Substantia nigra (tissue), 51 donors: ENCODE measurements at places on chromosomes 2 and 18.

DNA sequence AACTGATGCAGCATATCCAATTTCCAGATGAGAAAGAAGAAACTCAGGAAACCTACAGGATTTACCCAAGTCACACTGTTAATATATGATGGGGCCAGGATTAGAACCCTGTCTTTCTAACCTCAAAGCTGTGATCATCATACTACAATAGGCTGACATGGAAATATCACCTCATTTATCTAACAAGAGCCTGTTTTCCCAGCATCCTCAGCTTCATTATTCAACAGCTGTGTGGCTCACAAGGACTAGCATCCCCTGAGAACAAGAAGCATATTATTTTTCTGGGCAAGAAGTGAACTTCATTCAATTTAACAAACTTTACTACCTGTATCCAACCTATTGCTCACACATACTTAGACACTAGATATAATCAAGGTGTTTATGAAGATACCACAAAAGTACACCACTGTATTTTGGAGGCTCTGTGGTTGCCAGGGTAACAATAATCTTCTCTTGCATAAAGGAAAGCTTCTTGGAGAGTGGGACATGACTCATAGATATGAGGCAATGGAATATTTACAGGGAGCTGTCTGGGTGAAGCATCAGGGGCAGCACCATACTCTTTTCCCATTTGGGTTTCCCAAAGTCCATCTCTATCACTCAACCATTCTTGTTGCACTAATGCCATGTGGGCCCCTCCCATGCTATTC, 218.2 kb downstream of the RAD51AP2 start:
- DNase-seq: no peak

GRCh38 chr2:115234186-115234585, 791.7 kb downstream of the DPP10 start:
- DNase-seq: no peak

GRCh38 chr18:63834471-63835113, 52.9 kb upstream of the SERPINB2 start:
- DNase-seq: no peak

DNA sequence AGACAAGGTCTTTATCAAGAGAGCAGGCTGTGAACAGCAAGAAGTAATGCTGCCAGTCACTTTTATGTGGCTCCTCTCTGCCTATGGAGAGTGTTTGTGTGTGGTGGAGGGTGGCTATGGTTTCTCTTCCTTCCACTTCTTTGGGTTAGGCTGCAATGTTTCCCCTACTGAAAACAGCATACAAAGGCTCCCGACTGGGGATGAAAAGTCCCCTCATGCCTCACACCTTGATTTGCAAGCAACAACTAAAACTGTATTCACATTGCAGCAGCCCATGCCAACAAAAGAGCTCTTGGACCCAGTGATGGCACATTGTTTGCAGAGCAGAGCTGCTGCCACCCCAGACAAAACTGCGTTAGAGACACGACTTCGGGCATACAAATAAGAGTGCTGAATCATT, 301.6 kb downstream of the SLC8A1 start:
- DNase-seq: no peak

- no peak for DNase-seq
Observed at GRCh38 chr2:216560838-216561270, 62.2 kb downstream of the RPL37A start.

DNA sequence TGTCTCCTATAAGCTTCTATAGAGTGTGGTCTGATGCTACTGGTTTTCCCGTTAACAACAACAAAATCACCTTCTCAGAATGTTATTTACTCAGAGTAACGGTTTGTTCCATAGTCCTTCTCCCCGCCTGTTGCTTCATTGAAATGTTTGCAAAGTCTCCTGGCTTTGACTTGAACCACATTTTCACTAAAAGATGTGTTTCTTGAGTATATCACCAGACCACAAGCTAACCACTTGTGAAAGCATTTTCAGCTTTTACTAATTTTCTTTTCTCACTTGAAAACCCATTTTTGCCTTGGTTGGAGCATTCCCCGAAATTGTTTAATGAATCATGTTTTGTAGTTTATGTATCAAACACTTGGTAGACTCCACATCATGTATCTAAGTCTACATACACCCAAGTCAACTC, 121.2 kb downstream of the DPP4 start:
- no peak for DNase-seq

- no peak for DNase-seq
Observed at GRCh38 chr2:138116456-138116855, 152.2 kb downstream of the HNMT start.

GRCh38 chr2:219104107-219105035, 43.6 kb upstream of the IHH start:
- no peak for DNase-seq

DNA sequence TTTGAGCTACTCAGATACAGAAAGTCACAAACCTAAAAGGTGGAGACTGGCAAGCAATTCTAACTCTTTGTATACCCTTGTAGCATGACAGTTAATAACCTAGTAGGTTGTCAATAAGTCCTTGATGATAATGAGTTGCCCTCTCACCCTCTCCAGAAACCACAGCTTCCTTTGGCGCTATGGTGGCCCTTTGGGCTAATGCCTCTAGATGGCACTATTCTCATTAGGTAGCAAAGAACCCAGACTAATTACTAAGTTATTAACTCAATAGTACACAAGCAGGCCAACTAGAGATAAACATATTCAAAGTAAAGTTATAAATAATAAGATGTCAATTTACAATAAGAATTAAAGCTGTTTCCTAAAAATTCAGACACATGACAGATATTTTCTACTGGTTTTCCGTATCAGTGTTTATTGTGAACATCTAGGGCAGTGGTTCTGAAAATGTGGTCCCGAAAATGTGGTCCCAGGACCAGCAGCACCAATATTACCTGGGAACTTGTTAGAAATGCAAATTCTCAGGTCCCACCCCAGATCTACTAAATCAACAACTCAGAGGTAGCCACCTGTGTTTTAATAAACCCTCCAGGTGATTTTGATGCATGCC, 41.1 kb downstream of the LDAH start:
- no peak for DNase-seq

DNA sequence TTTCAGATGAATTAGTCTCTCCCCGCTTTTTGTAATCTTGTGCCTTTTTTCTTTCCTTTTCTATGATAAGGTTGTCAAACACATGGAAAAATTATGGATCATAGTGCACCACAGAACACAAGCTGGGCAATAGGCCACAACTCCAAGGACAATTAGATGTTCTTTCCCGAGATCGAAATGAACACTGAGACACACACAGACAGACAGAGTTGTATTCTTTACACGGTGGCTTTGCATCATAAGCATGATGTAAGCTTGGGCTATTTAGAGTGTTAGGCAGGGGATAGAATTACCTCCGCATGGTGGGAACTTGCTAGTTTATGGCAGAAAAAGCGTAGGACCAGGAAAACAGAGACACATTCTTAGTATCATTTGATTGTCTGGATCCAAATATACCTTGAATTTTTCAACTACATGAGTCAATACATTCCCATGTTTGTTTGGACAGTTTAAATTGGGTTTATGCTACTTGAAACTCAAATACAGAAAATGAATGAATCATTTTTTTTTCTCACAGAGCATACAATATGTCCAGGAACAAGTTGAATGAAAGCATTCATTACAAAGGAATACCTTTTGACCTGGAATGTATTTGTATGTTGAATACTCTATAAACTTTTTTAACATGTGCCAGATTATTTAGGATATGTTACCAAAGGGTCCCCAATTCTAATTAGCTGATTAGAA, 1611.5 kb upstream of the TMEFF2 start:
- no peak for DNase-seq

DNA sequence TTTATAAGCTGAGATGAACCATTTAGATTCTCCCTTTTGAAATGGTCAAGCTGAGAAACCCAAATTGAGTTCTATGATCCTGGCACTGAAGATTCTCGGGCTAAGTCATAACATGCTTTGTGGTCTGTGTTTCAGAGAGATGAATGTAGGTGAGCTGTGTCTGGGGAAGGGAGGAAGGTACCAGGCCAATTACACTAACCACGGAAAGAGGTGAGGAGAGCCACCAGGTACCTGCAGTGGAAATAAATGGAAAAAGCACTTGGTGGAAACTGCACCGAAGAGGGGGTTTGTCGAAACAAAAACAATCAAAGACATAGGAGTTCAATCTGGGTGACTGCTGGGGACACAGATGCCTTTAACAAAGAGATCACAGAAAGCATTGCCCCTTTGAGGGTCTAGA, 963 bp upstream of the MRPL44 start:
- DNase-seq: no peak

- DNase-seq: no peak
Observed at GRCh38 chr2:46160326-46160725, 136.9 kb upstream of the EPAS1 start.

- peak; percentile 100 for DNase-seq
Observed at GRCh38 chr2:104853534-104854497, at the start of gene POU3F3. TSS of gene POU3F3 (plus strand) at chr2:104854115. CDS start at chr2:104855511, 1,396 bp downstream.

DNA sequence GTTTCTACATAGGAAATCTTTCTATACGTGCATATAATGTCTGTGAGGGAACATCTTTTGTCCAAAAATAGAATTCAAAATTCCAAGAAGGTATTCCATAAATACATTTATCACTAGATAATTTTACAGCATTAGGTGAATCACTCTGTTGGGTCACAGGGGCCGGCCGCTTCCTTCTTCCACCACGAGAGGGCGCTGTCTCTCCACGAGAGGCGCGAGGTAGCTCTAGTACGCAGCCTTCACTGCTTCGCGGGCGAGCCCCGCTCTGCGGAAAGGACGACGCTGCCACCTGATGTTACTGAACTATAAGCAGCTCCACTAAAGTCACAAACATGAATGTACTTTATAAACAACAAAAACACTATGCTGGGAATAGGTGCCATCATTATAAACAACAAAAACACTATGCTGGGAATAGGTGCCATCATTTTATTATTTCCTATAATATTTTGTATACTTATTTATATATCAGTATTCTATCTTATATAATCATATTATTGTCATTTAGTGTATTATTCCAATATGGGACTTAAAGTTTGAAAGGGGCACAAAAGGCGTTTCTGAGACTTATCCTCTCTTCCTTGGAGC, 69.4 kb upstream of the REV1 start:
- DNase-seq: peak; percentile 28

DNA sequence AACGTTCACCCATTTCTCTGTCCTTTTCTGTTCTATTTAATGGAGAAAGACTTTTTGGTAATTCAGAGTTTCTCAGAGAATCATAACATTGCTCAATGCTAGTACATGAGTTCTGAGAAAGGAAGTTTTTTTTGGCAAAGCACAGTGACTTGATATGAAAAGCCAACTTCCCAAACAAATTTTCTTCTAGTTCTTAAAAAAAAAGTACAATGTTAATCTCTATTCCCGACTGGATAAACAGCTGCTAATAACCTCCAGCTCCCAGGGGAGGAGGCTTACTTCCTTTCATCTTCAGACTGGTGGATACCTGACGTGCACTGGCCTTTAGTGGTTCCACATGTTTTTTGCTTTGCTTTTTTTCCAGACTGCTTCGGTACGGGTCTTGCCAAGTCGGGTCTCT, 284.6 kb upstream of the CCDC68 start:
- DNase-seq: no peak

DNA sequence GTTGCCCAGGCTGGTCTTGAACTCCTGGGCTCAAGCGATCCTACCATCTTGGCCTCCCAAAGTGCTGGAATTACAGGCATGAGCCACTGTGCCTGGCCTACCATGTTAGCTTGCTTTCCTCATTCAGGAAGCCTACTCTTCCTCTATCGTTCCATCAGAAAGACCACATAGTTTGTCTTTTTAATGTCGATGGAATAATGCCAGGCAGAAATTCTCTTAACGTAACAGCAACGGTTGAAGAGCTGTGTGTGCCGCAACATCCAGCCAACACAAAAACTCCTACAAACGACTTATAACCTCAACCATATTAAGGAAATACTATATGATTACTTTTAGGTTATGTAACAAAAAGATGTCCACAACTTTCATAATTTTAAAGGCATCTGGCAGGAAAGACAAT, 10.5 kb downstream of the ITGB1BP1 start:
- DNase-seq: no peak

- DNase-seq: peak; percentile 62
Observed at GRCh38 chr18:36829362-36830157, 633 bp downstream of the KIAA1328 start.

DNA sequence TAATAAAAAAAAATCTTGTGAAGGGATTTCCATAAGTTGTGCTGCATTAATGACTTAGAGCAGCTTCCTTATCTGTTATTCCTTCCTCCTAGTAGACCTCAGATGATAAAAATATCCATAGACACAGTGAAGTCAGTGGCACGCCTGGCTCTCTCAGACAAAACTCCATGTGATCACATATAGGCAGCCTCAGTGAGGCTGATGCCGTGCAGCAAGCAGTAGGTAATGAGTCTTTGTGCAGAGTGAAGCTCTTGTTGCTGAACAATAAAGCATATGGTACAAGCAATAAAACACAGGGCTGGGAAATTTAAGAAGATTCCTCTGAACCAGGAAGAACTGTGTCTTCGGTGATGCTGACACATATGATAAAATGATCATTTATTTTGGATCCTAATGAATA, 102.7 kb downstream of the CSRNP3 start:
- peak; percentile 9 for DNase-seq

DNA sequence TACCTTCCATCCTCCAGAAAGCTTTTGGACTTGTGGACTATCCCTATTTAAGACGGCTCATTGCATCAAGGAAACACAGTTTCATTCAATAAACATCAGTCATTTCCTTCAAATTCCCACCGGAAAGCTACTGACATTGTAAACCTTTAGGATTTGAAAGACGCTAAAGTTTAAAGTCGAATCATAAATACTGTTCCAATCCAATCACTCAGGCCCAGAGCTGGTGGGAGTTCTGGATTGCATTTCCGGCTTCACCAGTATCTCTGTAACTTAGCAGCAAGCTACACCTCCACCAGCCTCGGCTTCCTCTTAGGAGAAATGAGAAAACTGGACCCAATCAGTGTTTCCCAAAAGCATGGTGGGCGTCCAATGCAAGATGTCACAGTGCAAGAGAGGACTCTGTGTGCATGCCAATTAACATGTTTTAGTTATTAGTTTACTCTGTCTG, 1.6 kb downstream of the WDFY1 start:
- no peak for DNase-seq

DNA sequence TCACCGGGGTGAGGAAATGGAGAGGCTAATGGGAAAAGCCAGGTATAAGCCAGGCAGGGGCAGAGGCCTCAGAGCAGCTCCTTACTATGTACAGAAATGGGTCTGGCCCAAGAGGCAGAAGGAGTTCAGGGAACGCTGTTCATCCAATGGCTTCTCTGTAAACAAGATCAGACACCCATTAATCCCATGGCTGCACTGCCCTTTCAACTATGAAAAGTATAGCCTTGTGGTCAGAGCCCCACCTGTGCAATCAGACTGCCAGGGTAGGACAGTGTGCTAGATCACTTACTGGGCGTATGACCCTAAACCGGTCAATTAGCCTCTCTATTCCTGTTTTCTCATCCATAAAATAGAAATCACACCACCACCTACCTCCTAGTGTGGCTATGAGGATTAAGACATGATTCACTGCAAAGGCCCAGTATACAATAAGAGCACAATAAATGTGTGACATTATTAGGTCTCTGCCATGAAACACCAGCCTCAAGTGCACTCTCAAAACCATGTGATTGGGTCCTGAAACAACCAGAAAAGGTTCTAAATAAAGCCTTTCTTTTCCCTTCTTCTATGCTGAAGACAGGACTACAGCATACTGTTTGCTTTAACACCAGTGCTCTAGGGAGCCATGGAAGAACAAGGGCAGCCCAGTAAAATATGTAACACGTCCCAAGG, 4.4 kb downstream of the ANKRD44 start:
- no peak for DNase-seq

- DNase-seq: no peak
Observed at GRCh38 chr2:23591111-23591510, 206.1 kb downstream of the KLHL29 start.
